ENCODE measurements at places on chromosomes 6 and 20. TPM values are rescaled to one million over a fixed set of nuclear protein-coding genes. Genes with fewer than 3 reads are reported as not detected.

KCNK17 gene
- total RNA-seq, result not detected

PM20D2 gene
- total RNA-seq, result 26.6 TPM

TRIM15 gene
- 13.5 TPM for total RNA-seq

LHFPL5 gene
- 0.42 TPM for total RNA-seq

- peaks cover under 1% of the 10 kb centered on the region for H3K4me1 ChIP-seq
- H3K36me3 ChIP-seq, result peaks cover 8% of the 10 kb centered on the region
- H3K4me3 ChIP-seq, result no peak overlapping the region
- H3K27ac ChIP-seq, result no peak overlapping the region
Observed at GRCh38 chr20:17854307-17854903, 114.2 kb downstream of the SNX5 start.

DNA sequence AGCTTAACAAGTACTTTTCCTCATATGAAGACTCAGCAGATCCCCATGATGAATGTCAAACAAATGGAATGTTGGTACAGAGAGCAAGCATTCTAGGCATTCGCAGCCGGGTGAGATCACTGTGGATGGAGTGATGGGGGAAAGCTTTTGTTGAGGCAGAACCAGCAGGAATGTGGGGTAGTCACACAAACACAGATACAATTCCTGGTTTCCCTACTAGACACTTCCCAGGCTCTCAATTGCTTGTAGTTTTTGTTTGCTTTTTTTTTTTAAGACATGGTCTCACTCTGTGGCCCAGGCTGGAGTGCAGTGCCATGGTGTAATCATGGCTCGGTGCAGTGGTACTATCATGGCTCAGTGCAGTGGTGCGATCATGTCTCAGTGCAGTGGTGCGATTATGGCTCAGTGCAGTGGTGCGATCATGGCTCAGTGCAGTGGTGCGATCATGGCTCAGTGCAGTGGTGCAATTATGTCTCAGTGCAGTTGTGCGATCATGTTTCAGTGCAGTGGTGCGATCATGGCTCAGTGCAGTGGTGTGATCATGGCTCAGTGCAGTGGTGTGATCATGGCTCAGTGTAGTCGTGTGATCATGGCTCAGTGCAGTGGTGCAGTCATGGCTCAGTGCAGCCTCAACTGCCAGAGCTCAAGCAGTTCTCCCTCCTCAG lies 15.4 kb upstream of the IER3 start:
- no peak overlapping the region for H3K4me3 ChIP-seq
- peaks cover 45% of the 10 kb centered on the region for H3K4me1 ChIP-seq
- DNase-seq, result no peak
- H3K27ac ChIP-seq, result peak overlapping the region; percentile 63
- no peaks in the 10 kb centered on the region for H3K27me3 ChIP-seq
- peaks cover 28% of the 10 kb centered on the region for H3K36me3 ChIP-seq

DNA sequence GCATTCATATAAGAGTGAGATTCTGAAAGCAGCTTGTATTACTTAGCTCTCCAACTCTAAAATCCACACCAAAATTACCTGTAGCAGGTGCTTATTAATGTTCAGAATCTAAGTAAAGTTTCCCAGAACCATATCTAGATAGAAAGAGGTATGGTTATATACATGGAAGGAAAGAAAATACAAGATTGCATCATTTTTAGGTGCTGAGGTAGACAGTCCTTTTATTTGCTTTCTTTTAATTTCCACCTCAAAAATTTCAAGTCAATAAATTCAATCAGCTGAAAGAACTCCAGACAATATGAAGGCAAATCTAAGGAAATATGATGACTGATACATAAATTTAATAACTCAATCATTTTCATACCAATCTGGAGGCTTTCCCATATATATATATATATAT lies 521.9 kb downstream of the PKHD1 start:
- H3K4me3 ChIP-seq, result no peak overlapping the region
- no peaks in the 10 kb centered on the region for H3K27me3 ChIP-seq
- peaks cover 16% of the 10 kb centered on the region for H3K4me1 ChIP-seq

- H3K4me1 ChIP-seq, result peaks cover 10% of the 10 kb centered on the region
- no peaks in the 10 kb centered on the region for H3K27me3 ChIP-seq
- peak overlapping the region; percentile 53 for H3K4me3 ChIP-seq
- peaks cover 6% of the 10 kb centered on the region for H3K36me3 ChIP-seq
Observed at GRCh38 chr20:5078399-5078958, 41.3 kb downstream of the PCNA start.

DNA sequence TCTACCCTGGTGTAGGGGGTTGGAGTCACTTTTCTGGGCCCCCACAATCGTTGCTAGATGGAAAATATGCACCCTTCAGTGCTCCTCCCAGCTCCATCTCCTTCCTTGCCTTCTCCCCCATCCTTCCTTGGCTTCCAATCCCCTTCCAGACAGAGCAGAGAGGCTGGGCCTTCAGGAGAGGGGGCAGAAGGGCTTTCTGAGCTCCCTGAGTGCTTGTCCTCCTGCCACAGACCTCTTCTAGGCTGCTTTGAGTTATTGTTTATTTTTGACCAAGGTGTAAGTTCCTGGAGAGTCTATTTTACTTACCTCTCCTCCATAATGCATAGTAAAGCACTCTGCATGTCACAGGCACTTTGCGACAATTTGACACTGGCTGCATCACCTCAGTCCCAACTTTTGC lies 96.4 kb upstream of the CNKSR3 start:
- peaks cover 7% of the 10 kb centered on the region for H3K4me1 ChIP-seq
- H3K27ac ChIP-seq, result peak overlapping the region; percentile 39
- no peaks in the 10 kb centered on the region for H3K27me3 ChIP-seq
- no peak for DNase-seq

- no peaks in the 10 kb centered on the region for H3K27me3 ChIP-seq
- peak; percentile 7 for DNase-seq
- peak overlapping the region; percentile 91 for H3K4me3 ChIP-seq
Observed at GRCh38 chr20:25196786-25197120, 1.2 kb downstream of the ENTPD6 start.

GRCh38 chr20:49216991-49217578 lies 2.1 kb upstream of the DDX27 start:
- H3K36me3 ChIP-seq, result peaks cover 32% of the 10 kb centered on the region
- H3K27me3 ChIP-seq, result no peaks in the 10 kb centered on the region
- H3K27ac ChIP-seq, result no peak overlapping the region
- peak; percentile 99 for DNase-seq
- peaks cover 14% of the 10 kb centered on the region for H3K4me1 ChIP-seq

GRCh38 chr20:17688965-17689364 lies 6.9 kb upstream of the RRBP1 start:
- no peaks in the 10 kb centered on the region for H3K36me3 ChIP-seq
- H3K27me3 ChIP-seq, result peaks cover 62% of the 10 kb centered on the region
- no peak overlapping the region for H3K4me3 ChIP-seq
- DNase-seq, result no peak
- H3K27ac ChIP-seq, result no peak overlapping the region
- no peaks in the 10 kb centered on the region for H3K4me1 ChIP-seq

DNA sequence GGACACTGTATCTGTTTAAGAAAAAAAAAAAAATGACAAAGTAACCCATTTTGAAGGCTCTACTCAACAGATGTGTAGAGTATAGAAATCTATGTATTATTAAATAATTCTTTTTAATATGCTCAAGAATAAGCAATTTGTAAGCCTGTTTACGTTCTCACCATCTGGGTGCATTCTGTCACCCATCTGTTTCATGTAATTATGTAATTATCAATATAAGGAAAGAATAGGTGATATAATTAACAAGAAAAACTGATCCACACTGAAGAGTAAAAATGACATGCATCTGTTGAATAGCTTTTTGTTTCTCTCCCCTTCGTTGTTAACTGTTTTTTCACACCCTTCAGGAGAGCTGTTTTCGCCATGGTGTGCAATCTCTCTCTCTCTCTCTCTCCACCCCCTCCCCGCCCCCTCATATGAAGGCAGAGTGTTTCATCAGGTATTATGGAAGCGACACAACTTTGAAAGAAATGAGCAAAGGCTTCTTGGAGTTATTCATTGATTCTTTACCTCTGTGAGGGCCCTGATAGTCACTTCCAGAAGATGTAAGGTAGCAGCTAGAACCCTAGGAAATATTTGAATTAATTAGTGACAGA lies 154.3 kb upstream of the INSM1 start:
- H3K4me1 ChIP-seq, result no peaks in the 10 kb centered on the region
- DNase-seq, result no peak
- no peak overlapping the region for H3K27ac ChIP-seq
- H3K4me3 ChIP-seq, result no peak overlapping the region
- peaks cover 13% of the 10 kb centered on the region for H3K27me3 ChIP-seq

GRCh38 chr20:51871943-51872342 lies 69.6 kb upstream of the SALL4 start:
- no peak overlapping the region for H3K27ac ChIP-seq
- no peak for DNase-seq

GRCh38 chr20:2446845-2447244 lies 23.7 kb downstream of the SNRPB start:
- no peak overlapping the region for H3K4me3 ChIP-seq
- peaks cover 25% of the 10 kb centered on the region for H3K27me3 ChIP-seq
- no peak overlapping the region for H3K27ac ChIP-seq
- DNase-seq, result no peak
- no peaks in the 10 kb centered on the region for H3K4me1 ChIP-seq

- no peak for DNase-seq
- H3K27me3 ChIP-seq, result no peaks in the 10 kb centered on the region
- H3K27ac ChIP-seq, result no peak overlapping the region
- H3K36me3 ChIP-seq, result peaks cover 21% of the 10 kb centered on the region
- no peak overlapping the region for H3K4me3 ChIP-seq
- H3K4me1 ChIP-seq, result peaks cover 10% of the 10 kb centered on the region
Observed at GRCh38 chr6:35068206-35068605, 72.9 kb downstream of the TCP11 start.
